ENCODE measurements at places on chromosomes 1 and 21. TPM values are rescaled to one million over a fixed set of nuclear protein-coding genes. Genes with fewer than 3 reads are reported as not detected.

Gene H6PD
- total RNA-seq = 4.2 TPM

Gene TMEM240
- 5.1 TPM for total RNA-seq

Gene TNFSF4
- 1.2 TPM for total RNA-seq

Gene KRTAP8-1
- not detected for total RNA-seq

Gene LEPROT
- total RNA-seq = 22.9 TPM

Gene ANKRD65
- total RNA-seq = 1.8 TPM

DNA sequence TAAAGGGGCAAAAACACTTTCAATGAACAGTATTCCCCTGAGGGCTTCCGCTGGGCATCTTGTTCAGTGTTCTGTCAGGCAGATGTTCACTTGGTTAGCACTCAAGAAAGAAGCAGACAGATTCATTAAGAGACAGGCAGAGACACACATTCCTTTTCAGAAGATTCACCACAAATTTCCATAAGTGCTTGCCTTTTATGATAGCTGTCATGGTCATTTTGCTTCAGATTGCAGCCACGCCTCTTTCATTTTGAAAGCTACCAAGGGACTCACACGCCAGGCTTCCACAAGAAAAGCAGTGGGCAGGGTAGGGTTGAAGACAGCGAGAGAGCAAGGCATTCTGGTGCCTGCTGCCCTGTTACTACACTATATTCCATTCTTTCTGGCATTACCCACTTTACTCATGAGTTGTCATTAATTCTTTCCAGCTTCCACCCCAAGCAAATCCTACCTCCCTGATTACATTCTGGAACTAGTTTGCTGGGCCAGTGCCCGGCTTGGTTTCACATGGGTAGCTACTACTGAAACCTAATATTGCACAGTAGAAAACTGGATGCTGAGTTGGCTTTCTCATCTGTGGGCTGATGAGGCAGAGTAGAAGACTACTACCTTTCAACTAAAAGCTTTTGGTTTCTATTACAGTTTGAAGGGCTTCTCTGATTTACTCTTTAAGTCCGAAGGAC, 91.2 kb upstream of the COL24A1 start:
- H3K4me1 ChIP-seq = no peaks in the 10 kb centered on the region
- H3K4me3 ChIP-seq = no peak overlapping the region
- H3K27me3 ChIP-seq = no peaks in the 10 kb centered on the region

- peak; percentile 69 for DNase-seq
- no peaks in the 10 kb centered on the region for H3K36me3 ChIP-seq
- H3K4me3 ChIP-seq = no peak overlapping the region
- no peaks in the 10 kb centered on the region for H3K4me1 ChIP-seq
Measured at GRCh38 chr1:240946926-240947325, 335.0 kb upstream of the GREM2 start.

DNA sequence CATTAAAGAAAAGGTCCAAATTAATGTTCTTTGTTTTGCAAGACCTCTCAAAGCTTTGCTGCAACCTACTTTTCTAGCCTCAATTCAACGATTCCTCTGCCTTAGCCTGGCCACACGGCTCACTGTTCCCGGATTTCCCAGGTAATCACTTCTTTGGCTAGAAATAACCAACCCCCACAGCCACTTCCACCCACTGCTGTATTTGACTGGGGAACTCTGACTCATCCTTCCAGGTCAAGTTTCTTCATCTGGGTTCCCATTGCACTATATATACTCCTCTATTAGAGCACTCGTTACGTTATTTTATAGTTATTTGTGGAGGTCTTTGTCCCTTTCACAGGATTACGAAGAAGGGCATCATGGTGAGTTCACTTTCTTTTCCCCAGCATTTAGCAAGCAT, 185.9 kb downstream of the CACNA1E start:
- H3K4me3 ChIP-seq = no peak overlapping the region
- H3K27me3 ChIP-seq = no peaks in the 10 kb centered on the region
- no peak overlapping the region for H3K27ac ChIP-seq
- no peak for DNase-seq
- H3K4me1 ChIP-seq = no peaks in the 10 kb centered on the region
- H3K36me3 ChIP-seq = no peaks in the 10 kb centered on the region

- DNase-seq = no peak
- no peak overlapping the region for H3K4me3 ChIP-seq
- H3K27ac ChIP-seq = no peak overlapping the region
- no peaks in the 10 kb centered on the region for H3K27me3 ChIP-seq
- H3K36me3 ChIP-seq = no peaks in the 10 kb centered on the region
- H3K4me1 ChIP-seq = no peaks in the 10 kb centered on the region
Measured at GRCh38 chr1:111565079-111565478, 54.5 kb upstream of the RAP1A start.

GRCh38 chr1:222441066-222441465, 106.8 kb downstream of the HHIPL2 start:
- H3K36me3 ChIP-seq = no peaks in the 10 kb centered on the region
- peaks cover 10% of the 10 kb centered on the region for H3K4me1 ChIP-seq
- no peak overlapping the region for H3K4me3 ChIP-seq
- H3K27ac ChIP-seq = no peak overlapping the region
- no peaks in the 10 kb centered on the region for H3K27me3 ChIP-seq
- no peak for DNase-seq

DNA sequence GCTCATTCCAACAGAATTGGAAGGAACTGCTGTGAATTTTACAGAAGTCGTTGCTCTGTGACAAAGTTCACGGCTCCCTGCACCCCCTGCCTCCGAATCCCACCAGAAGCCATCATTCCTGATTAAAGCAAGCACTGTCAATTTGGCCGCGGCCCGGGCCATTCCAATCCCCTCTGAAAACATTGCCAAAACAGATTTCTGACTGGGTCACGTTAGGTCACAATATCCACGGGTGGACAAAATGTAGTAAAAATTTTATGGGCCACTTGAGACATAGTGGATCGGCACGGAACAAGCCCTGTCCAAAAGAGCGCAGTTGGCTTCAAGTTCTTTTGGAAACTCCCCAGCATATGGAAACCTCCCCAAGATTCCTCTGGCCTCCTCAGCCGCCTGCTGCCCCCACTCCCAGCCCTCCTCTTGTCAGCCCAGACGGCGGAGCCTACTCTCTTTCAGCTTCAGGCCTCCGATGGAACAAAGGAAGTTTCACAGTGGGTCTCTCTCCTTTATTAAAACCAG, 67.2 kb upstream of the IFNAR2 start:
- H3K4me3 ChIP-seq = no peak overlapping the region
- DNase-seq = peak; percentile 24
- H3K4me1 ChIP-seq = peaks cover 10% of the 10 kb centered on the region
- H3K27ac ChIP-seq = no peak overlapping the region
- no peaks in the 10 kb centered on the region for H3K27me3 ChIP-seq
- H3K36me3 ChIP-seq = no peaks in the 10 kb centered on the region

- H3K36me3 ChIP-seq = no peaks in the 10 kb centered on the region
- no peaks in the 10 kb centered on the region for H3K4me1 ChIP-seq
- no peaks in the 10 kb centered on the region for H3K27me3 ChIP-seq
- DNase-seq = peak; percentile 8
- no peak overlapping the region for H3K4me3 ChIP-seq
- no peak overlapping the region for H3K27ac ChIP-seq
Measured at GRCh38 chr1:95888941-95889390, 655.0 kb downstream of the RWDD3 start.

GRCh38 chr1:117392771-117393170, 25.5 kb downstream of the MAN1A2 start:
- H3K27ac ChIP-seq = no peak overlapping the region
- H3K27me3 ChIP-seq = no peaks in the 10 kb centered on the region
- H3K4me1 ChIP-seq = peaks cover 5% of the 10 kb centered on the region
- H3K4me3 ChIP-seq = no peak overlapping the region
- no peak for DNase-seq

DNA sequence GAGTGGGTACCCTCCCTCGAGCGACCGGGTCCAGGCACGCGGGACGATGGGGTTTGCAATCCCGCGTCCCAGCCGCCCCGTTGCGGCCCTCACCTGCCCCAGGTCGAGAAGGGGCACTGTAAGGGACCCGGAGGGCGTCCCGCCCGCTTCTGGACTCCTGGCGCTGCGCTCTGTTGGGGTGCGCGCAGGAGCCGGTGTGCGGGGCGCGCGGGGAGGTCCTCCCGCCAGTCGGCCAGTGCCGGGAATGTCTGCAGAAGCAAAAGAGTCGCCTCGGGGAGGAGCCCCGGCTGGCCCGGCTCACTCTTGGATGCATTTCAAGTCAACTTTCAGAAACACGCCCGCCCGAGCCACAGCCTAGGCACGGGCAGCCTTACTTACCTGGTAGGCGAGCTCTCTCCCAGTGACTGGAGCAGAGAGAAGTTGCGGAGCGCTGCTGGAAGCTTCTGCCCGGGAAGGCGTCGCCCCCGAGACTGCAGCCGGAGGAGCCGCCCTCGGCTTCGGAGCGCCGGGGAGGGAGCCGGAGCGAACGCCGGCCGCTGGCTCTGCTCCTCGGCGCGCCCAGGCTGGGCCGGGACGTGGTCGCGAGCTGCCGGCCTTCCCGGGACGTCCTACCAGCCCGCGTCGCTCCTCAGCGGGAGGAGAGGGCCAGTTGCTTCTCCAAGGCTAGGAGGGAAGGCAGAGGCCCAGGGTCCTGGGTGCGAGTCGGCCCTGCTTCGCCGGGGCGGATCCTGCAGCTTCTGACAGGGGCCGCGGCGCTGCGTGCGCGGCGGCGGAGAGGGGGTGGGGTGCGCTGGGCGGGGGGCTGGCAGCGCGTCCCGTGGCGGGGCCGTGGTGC, at the start of gene LMX1A:
Gene LMX1A (minus strand): TSS at position 739 of the 835 bp plus-strand sequence. CDS start 1,156 bp downstream, outside the sequence.
- peaks cover 44% of the 10 kb centered on the region for H3K4me1 ChIP-seq
- peaks cover 99% of the 10 kb centered on the region for H3K27me3 ChIP-seq
- H3K27ac ChIP-seq = no peak within 1 kb of the TSS
- H3K36me3 ChIP-seq = no peaks in the 10 kb centered on the region

DNA sequence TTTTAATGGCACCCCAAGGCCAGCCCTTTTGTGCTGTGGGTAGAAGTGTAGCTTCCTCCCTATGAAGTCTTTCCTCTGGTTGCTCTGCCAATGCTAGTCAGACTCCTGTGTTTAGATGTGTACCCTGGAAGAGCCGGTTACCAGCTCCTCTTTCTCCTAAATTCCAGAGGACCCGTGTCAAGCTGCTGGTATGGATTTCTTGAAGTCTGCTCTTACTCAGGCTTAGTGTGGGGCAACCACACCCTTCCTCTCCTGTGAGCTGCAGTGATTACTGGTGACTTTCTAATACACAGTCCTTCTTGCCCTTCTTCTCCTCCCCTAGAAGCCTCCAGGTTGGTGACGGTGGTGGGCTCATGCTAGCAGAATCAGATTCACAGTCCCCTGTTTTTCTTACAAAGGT, 74.1 kb upstream of the AKT3 start:
- peaks cover 5% of the 10 kb centered on the region for H3K27me3 ChIP-seq
- no peak overlapping the region for H3K27ac ChIP-seq
- no peak for DNase-seq

GRCh38 chr1:228989992-228990827, 254.9 kb downstream of the RHOU start:
- H3K27me3 ChIP-seq = no peaks in the 10 kb centered on the region
- no peak overlapping the region for H3K4me3 ChIP-seq
- peaks cover 16% of the 10 kb centered on the region for H3K4me1 ChIP-seq
- no peaks in the 10 kb centered on the region for H3K36me3 ChIP-seq
- no peak overlapping the region for H3K27ac ChIP-seq

GRCh38 chr1:246418565-246419312, 88.3 kb downstream of the SMYD3 start:
- no peaks in the 10 kb centered on the region for H3K36me3 ChIP-seq
- no peaks in the 10 kb centered on the region for H3K27me3 ChIP-seq
- DNase-seq = no peak

- no peak overlapping the region for H3K27ac ChIP-seq
- no peak for DNase-seq
- no peaks in the 10 kb centered on the region for H3K4me1 ChIP-seq
- no peak overlapping the region for H3K4me3 ChIP-seq
Measured at GRCh38 chr21:41580758-41581554, 73.0 kb upstream of the TMPRSS2 start.

DNA sequence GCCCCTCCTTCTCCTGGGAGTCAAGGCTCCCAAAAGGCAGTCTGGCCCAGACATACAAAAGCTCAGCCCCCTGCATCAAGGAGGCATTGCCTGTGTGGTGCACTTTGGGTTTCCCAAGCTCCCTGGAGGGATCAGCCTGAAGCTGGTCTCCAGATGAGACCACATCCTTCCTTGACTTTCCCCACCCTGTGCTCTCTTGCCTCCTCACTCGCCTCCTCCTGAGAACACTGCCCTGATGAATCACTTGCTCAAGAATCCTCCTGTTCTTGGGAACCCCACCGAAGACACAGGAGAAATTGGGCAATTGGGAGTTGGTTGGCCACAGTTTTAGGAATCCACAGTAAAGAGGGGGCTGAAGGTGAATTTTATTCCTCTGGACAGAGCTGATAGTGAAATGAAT, 34.8 kb upstream of the LYST start:
- H3K27me3 ChIP-seq = no peaks in the 10 kb centered on the region
- DNase-seq = no peak
- H3K4me3 ChIP-seq = no peak overlapping the region
- H3K4me1 ChIP-seq = no peaks in the 10 kb centered on the region
- H3K36me3 ChIP-seq = no peaks in the 10 kb centered on the region

Measured in GM23338 (cell line).